HT1080 (cell line): ENCODE measurements at places on chromosomes 11 and 22. TPM values are rescaled to one million over a fixed set of nuclear protein-coding genes. Genes with fewer than 3 reads are reported as not detected.

GRCh38 chr11:61280883-61281580 is 14.1 kb downstream of the VWCE start:
- no peak for DNase-seq

- no peak for DNase-seq
Measured at GRCh38 chr22:44839061-44839460, 86.7 kb downstream of the ARHGAP8 start.

DNA sequence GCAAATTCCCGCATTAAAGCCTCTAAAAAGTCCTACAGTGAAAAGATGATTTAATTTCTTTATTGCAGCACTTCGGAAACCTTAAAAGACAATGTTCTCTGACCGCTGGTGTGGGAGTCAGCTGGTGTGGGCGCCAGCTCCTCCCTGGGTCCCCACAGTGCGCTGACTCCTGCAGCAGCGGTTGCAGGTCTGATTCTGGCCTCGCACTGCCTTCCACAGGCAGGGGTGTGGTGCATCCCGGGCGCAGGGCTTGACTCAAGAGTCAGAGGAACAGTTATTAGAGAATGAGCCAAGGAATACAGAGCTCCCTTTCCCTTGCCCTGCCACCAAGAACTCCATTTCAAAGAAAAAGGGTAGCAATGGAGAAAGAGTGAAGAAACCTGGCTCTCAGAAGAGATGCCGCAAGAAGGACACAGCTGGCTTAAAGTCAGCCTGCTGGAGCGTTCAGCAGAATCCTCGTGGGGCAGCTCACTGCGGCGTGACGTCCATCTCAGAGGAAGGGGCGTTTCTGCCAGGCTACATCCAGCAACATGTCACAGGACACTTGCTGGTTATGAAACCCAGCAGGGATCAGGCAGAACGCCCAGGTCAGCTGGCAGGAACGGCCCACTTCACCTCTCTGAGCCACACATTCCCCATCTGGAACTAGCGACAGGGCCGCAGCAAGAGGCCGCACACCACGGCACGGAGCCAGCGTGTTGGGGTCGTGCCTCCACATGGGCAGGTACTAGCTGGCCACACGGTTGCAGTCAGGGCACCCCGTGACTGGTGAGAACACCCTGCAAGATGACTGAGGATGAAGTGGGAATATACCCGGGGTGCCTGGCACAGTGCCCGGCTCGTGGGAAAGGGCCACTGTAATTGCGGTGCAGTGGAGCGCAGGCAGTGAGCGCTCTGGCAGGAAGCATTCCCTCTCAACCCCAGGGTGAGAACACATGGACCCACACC is 18.1 kb upstream of the EFCAB6 start:
- no peak for DNase-seq

DNA sequence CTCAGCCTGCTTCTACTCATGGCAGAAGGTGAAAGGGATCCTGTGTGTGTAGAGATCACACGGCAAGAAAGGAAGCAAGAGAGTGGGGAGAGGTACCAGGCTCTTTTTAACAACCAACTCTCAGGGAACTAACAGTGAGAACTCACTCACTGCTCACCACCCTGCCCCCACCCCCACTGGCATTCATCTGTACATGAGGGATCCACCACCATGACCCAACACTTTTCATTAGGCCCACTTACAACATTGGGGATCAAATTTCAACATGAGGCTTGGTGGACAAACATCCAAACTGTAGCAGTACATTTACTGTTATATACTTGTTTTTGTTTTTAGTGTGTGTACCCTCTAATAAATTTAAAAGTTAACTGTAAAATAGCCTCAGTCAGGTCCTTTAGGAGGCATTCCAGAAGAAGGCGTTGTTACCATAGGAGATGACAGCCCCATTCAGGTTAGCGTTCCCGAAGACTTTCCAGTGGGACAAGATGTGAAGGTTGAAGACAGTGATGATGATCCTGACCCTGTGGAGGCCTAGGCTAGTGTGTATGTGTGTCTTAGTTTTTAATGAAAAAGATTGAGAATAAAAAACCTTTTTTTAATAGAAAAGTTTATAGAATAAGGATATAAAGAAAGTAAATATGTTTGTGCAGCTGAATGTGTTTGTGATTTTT is 11.3 kb downstream of the CUL5 start:
- DNase-seq = no peak

Gene CCDC87
- 0.03 TPM in 1 of 2 replicates, not detected in the other for total RNA-seq

Gene OR52E1
- not detected in 2 replicates for total RNA-seq

Gene RPS13
- total RNA-seq = 1,773 and 1,855 TPM in 2 replicates
